ENCODE measurements at places on chromosomes 3 and 15. TPM values are rescaled to one million over a fixed set of nuclear protein-coding genes. Genes with fewer than 3 reads are reported as not detected.

Gene MORC1
- total RNA-seq, result not detected

Gene SPG11
- total RNA-seq, result 65.4 TPM

Gene OR5H6
- not detected for total RNA-seq

Gene MAP2K1
- total RNA-seq, result 36.6 TPM

Gene BUB1B
- total RNA-seq, result 1.2 TPM

Gene STRA6
- total RNA-seq, result 1.3 TPM

Gene BNIP2
- total RNA-seq, result 110 TPM

- no peak for DNase-seq
Observed at GRCh38 chr15:80404057-80404760, at the start of gene ARNT2. Gene ARNT2 (plus strand): TSS chr15:80404382. CDS start chr15:80404516, 134 bp downstream.

DNA sequence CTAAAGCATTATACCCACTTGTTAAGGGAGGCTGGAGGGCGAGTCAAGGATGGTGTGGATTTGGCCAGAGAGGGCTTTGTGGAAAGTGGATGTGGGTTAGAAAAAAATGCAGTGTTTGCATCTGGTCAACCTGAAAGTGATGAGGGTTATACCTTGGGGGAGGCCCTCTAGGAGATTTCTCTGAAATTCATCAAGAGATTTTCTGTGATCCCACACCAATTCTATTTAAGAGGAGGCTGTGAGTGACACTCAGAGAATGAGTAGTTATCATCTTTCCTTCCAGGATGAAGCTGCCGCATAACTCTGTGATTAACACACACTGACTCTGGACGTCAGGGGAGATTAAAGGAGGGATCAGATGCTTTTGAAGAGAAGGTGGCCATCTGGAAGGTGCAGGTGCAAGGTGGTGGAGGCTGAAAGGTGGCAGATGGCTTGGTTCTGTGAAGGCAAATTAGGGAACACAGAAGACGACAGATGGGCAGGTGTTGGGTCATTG is 54.8 kb downstream of the ANAPC13 start:
- DNase-seq, result no peak

DNA sequence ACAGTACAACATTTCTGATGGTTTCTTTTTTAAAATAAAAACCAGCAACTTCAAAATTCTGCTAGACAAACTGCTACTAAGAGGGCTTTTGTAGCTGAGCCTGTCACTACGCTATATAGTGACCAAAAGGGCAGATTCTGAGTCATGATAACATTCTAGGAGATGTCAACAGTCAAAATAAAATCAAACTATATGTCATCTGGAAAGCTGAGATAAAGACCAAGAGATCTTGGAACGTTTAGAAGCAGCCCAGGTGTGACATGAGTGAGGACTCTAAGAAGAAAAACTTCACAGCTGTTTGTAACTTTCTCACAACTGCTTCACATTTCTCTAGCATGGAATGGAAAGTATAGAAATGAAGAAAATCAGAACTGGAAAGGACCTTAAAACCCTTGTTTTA is 84.6 kb downstream of the FILIP1L start:
- DNase-seq, result no peak

- DNase-seq, result no peak
Observed at GRCh38 chr3:45258317-45258716, 32.2 kb upstream of the TMEM158 start.

DNA sequence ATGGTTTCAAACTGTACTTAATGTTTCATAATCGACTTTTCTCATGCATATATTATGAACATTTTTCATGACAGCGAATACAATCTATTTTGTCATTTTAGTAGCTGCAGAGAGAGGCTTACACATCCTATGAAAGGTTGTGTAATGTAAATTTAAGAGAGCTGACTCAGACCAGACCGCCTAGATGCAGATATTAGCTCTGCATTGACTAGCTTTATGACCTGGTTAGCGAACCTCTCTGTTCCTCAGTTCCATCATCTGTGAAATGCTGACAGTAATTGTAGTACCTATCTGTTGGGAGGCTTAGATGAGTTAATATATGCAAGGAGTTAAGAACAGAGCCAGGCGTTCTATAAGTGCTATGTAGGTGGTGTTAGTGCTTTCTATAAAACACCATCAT is 116.2 kb upstream of the RASGRP1 start:
- no peak for DNase-seq

- DNase-seq, result no peak
Observed at GRCh38 chr3:123028233-123028828, 768 bp upstream of the SEMA5B start.

GRCh38 chr3:76532158-76532822 is 507.6 kb upstream of the ROBO2 start:
- DNase-seq, result no peak

DNA sequence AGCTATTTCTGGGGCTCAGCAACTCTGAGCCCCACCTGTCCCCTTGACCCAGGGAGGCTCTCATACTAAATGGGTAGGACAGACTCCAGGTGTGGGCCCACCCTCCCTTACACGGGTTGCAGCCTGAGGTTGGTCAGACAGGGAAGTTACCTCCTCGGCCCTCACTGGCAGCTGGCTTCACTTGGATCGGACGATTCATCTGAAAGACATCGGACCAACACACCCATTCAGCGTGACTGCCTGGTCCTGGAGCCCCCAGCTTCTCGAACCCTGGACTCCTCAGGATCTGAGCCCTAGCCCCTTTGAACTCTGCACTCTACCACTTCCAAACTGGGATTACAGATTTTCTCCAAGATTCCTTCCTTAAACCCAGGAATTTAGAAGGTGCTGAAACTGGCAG is 15.4 kb downstream of the CELF6 start:
- DNase-seq, result no peak

- peak; percentile 90 for DNase-seq
Observed at GRCh38 chr3:57164657-57165573, at the start of gene IL17RD. Gene IL17RD (minus strand): TSS chr3:57165353. CDS start chr3:57165286, 67 bp downstream.

- DNase-seq, result no peak
Observed at GRCh38 chr15:95864467-95864886, 466.0 kb upstream of the NR2F2 start.

DNA sequence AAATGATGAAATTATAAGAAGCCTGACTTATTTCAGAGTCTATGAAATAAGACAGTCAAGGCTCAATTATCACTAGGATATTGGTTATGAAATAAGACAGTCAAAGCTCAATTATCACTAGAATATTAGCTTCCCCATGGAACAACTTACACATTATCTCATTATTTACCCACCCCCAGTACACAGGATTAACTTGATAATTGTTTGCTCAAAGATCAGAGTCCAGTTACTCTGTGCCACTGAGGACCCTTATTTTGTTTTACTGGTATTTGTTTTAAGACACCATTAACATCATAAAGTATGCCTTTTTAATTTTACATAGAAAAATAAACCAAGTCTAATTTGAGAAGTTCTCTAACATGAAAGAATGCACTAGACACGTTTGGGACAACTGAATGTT is 225.4 kb downstream of the SI start:
- no peak for DNase-seq

DNA sequence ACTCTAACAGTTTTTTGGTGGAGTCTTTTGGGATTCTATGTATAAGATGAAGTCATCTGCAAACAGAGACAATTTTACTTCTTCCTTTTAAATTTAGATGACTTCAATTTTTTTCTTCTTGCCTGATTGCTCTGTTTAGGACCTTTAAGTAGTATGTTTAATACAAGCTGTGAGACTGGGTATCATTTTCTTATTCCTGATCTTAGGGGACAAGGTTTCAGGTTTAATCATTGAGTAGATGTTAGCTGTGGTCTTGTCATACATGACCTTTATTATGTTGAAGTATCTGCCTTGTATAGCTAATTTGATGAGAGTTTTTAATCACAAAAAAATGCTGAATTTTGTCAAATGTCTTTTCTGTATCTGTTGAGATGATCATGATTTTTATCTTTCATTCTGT is 20.6 kb downstream of the GRM2 start:
- DNase-seq, result no peak

GRCh38 chr15:31463521-31464102 is 137.0 kb downstream of the KLF13 start:
- DNase-seq, result peak; percentile 34

GRCh38 chr3:178189854-178190253 is 346.4 kb upstream of the KCNMB2 start:
- no peak for DNase-seq

DNA sequence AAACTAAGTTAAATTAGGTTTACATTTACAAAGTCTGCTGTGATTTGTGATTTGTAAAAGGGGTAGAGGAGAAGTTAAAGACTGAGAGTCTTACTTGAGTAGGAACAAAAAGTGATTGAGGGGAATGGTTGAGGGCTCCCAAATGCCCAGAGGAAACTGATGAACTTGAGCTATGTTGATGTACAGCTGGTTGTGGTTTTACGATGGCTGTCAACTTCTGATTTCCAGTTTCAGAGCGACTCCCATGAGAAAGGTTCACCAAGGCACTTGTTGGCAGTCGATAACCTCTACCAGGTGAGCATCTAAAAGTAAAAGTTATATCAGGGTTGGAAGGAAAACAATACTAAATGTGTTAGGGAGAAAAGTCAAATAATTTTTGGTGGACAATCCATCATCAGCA is 91.0 kb downstream of the XRN1 start:
- no peak for DNase-seq

- no peak for DNase-seq
Observed at GRCh38 chr3:3127432-3128010, 781 bp downstream of the TRNT1 start.

GRCh38 chr3:11236588-11237461 is 35.4 kb upstream of the ATG7 start:
- no peak for DNase-seq

- DNase-seq, result no peak
Observed at GRCh38 chr15:94411846-94412245, 180.5 kb downstream of the MCTP2 start.

DNA sequence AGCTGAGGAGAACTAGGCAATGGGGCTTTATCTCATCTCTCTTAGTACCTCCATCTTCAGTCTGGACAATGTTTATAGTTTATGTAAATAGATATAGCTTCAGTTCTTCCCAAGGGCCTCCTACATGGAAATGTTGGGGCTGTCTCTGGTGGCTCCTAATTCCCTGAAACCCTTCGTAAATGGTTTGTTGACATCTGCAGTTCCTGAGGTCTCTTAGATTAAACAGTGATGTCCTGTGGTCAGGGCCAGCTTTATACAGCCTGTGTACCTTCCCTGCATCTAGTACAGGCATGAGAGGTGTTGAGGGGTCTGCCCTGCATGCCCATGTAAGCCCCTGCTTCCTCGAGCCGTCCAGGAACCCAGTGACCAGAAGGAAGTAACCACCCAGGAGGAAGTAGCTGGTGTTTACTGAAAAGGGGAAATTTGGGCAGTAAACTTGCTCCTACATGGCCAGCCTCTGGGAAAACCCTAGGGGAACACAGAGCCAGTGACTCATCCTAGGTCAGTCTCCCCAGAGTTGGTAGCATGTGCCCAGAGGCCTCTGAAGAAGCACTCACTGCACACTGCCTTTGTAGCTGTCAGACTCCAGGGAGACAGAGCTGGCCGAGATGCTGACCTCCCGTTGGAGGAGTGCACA is 4.7 kb upstream of the TBC1D2B start:
- no peak for DNase-seq

GRCh38 chr3:171260899-171261298 is 199.3 kb downstream of the TNIK start:
- DNase-seq, result no peak

- DNase-seq, result no peak
Observed at GRCh38 chr3:174440253-174440701, 418.9 kb upstream of the NAALADL2 start.

GRCh38 chr15:78093242-78094020 is 1.1 kb downstream of the SH2D7 start:
- DNase-seq, result no peak

DNA sequence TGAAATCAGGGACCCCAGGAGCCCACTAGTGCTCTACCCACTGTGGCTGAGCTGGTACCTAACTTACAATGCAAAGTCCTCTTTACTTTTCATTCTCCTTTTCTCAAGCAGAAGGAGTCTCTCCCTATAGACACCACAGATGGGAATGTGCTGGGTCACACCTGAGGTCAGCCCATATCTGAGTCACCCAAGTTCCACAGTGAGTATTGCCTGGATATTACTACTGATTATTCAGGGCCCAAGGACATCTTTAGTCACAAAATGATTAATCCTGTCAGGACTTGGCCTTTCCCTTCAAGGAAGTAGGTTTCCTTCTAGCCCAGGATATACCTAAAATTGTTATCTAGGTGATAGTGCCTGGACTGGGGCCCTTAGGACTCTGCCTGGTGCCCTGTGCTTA is 1305.2 kb downstream of the SI start:
- no peak for DNase-seq

GRCh38 chr3:33886015-33886414 is 87.6 kb downstream of the PDCD6IP start:
- DNase-seq, result no peak

DNA sequence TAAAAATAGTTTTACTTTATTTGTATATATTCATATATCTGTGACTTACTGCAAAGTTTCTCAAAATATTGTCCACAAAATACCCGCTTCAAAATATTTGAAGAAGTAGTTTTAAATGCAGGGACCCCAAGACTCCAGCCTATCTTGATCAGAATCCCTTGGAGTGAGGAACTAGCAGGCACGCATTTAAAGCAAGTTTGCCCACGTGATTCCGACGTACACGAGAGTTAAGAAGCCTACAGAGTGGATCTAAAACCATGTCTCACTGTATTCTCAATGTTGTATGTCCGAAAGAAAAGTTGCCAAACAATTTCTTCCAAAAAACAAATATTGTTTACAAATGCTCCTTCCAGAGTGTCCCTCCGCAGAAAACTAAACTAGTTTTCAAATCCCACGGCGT is 1.7 kb downstream of the GABRB3 start:
- no peak for DNase-seq

GRCh38 chr15:96351761-96352603 is 21.5 kb downstream of the NR2F2 start:
- no peak for DNase-seq

GRCh38 chr3:113262304-113262665 is 50.9 kb downstream of the BOC start:
- DNase-seq, result no peak

GRCh38 chr3:4448187-4448586 is 18.9 kb downstream of the SUMF1 start:
- no peak for DNase-seq

- DNase-seq, result no peak
Observed at GRCh38 chr15:69610277-69610676, 157.7 kb downstream of the RPLP1 start.

DNA sequence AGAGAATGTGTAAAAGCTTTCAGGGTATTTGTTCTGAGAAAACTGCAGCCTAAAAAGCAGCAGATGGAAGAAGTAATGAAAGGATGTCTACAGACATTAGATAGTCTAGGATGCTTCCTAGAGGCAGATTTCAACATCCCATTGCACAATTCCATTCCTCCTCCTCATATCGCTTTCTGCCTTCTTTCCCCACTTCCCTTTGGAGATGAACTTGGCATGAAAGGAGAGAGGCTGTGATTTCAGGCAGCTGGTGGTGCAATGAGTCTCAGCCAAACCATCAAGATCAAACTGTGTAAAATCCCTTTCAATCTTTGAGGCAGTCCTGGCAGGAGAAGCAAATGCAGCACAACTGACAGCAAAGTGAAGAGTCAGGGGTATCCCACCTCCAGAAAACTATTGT is 438.7 kb upstream of the KCNMB2 start:
- no peak for DNase-seq

DNA sequence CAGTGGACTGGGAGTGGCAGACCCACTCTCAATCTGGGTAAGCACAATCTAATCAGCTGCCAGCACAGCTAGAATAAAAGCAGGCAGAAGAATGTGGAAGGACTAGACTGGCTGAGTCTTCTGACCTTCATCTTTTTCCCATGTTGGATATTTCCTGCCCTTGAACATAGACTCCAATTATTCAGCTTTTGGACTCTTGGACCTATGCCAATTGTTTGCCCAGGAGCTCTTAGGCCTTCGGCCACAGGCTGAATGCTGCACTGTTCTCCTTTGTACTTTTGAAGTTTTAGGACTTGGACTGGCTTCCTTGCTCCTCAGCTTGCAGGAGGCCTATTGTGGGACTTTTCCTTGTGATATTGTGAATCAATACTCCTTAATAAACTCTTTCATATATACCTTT is 477.7 kb upstream of the ZNF385D start:
- no peak for DNase-seq
